CD4-positive, alpha-beta memory T cell (primary cell): ENCODE measurements at places on chromosomes 11 and 22.
A peak's percentile ranks its signal among the peaks of the same experiment; 100 is the strongest.

GRCh38 chr22:43995798-43996169 lies 28.3 kb upstream of the PARVB start:
- DNase-seq = no peak

DNA sequence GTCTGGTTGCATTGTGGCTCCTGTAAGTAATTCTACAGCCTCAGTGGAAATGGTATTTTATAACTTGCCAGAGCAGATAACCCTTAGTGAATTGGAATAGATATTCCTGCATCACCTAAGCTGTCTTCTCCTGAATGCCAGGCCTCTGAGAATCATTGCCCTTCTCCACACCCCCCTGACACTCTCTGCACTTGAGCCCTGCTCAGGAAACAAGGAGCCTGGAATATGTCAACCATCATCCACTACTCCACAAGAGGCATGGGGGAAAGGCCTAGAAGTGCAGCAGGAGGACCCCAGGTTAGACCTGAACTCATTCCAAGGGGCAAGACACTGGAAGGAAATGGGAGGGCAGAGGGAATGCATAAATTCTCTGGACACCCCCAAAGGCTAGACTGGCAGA lies 72.4 kb downstream of the DSCAML1 start:
- no peak for DNase-seq

DNA sequence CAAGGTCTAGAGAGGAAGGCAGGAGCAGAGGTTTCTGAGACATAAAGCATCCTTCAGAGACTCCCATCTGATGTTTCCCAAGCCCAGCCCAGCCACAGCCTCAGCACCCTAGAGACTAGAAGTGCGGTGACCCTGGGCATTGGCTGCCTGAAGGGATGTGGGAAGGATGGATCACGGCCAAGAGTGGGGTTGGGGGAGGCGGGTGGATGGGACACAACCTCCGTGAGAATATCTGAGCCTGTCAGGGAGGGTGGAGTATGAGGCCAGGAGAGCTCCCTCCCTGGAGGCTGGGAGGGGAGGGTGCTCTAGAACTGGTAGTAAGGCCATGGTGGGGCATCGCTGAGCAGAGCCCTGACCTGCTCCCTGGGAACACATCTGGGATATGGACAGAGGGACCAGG lies 71.4 kb downstream of the CSNK2A3 start:
- DNase-seq = no peak

DNA sequence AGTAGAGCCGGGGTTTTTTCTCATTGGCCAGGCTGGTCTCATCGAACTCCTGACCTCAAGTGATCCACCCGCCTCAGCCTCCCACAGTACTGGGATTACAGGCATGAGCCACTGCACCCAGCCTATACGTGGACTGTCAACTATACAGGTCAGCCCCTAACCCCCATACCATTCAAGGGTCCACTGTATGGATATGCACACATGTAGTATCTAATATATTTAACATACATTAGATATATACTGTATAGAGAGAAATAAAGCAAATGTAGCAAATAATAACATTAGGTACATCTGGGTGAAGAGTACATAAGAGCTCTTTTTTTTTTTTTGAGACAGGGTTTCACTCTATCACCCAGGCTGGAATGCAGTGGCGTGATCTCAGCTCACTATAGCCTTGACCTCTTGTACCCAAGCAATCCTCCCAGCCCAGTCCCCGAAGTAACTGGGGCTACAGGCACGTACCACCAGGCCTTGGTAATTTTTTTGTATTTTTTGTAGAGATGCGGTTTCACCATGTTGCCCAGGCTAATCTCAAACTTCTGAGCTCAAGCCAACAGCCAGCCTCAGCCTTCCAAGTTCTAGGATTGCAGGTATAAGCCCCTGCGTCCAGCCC lies 1.5 kb upstream of the ATP5MGL start:
- DNase-seq = no peak

- no peak for DNase-seq
Measured at GRCh38 chr11:111044751-111045406, 200.6 kb upstream of the POU2AF2 start.

DNA sequence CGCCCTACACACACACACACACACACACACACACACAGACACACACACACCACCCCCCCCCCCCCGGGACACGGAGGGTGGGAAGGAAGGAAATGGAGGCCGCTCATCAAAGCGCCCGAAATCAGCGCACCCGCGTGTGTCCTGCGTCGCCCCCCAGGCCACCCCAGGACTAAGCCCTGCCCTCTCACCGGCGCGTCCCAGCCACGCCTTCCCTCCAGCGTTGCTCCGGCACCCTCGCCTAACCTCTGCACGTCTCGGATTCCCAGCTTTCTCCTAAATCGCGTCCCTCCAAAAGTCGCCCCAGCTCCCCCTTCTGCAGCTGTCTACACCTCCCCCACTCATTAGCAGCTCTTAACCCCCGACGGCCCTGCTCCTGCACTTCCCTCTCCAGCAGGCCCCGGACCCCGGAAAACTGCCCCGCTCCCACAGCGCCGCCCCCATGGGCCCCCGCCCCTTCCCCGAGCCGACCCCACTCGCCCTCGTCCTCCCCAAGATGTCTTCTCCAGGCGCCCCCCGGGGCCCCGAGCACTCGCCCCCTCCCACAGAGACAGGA lies 557 bp downstream of the PACSIN2 start:
- DNase-seq = peak; percentile 62

- no peak for DNase-seq
Measured at GRCh38 chr11:119592642-119593041, 136.4 kb downstream of the NECTIN1 start.

DNA sequence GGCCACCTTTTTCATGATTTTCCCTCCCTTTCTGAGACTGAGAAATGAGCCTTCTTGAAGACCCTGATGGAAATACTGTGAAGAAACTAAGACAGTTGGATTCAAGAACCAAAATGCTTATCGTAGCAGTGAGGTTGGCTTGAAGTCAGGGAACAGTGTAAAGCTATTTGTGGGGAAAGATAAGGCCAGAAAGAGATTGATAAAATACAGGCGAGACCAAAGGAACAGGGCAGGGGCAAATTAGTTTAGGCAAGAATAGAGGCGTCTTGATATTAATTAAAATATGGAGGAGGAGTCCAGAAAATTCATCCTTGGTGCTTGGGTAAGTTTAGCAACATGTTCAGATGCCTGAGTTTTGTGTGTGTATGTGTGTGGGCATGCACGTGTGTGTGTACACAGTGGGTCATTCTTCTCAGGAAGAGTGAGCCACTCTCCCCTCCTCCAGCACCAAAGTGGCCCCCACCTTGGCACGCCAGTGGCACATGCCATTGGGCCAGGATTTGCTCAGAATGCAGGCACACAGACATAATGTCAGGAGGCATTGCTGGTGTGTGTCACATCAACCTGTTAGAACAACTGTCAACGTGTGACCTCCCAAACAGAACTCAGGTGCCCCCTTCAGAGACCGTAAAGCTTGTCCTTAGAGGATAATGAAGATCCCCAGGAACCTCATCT lies 3.9 kb upstream of the EHF start:
- no peak for DNase-seq

DNA sequence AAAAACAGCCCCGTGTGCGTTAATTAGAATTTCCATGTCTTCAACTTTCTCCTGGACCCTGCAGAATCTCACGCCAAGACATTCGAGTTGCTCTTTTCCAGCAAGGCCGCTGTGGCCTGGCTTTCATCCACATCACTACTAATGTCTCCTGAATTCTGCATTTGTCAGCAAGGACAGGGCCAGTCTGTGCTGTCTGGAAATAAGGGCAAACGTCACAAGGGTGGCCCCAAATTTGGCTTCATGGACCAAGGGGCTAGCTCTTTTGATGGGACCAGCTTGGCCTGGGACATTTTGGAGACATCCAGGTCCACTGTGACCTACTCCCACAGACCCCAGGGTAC lies 33.4 kb downstream of the KCNQ1OT1 start:
- no peak for DNase-seq

GRCh38 chr11:64859542-64860414 lies 15.3 kb upstream of the CDC42BPG start:
- peak; percentile 78 for DNase-seq

DNA sequence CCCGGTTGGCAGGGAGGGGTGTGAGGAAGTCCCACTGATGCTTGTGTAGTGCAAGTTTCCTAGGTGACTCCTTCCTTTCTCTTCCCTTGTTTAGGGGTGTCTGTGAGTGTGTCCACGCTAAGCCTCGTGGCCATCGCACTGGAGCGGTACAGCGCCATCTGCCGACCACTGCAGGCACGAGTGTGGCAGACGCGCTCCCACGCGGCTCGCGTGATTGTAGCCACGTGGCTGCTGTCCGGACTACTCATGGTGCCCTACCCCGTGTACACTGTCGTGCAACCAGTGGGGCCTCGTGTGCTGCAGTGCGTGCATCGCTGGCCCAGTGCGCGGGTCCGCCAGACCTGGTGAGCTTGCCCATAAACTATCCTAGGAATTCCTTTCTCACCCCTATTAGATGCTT lies 10.4 kb downstream of the CCKBR start:
- DNase-seq = no peak

- no peak for DNase-seq
Measured at GRCh38 chr11:29446132-29446531, 570.7 kb downstream of the KCNA4 start.

GRCh38 chr11:34051349-34052035 lies at the start of gene CAPRIN1:
CAPRIN1 (plus strand) TSS chr11:34051731; CDS start chr11:34052421, 690 bp downstream.
- peak; percentile 91 for DNase-seq

- DNase-seq = no peak
Measured at GRCh38 chr11:27408246-27408800, 45.3 kb upstream of the CCDC34 start.
